Kidney glomerular epithelial cell (primary cell): ENCODE measurements at places on chromosomes 1 and 21.

DNA sequence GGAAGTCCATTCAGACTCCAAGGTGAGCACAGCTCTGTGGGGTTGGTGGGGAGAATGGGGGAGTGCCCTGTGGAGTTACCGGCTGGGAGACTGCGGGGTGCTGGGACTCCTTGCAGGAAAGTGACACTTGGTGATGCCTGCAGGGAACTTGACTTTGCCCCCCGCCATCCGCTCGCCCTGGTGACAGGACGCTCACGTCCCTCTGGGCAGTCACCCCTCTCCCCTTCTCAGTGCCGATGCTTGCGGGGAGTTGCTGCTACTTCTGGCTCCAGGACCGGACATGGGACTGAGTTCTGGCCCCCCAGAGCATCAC lies 209.5 kb upstream of the C1orf174 start:
- DNase-seq = no peak

- no peak for DNase-seq
Observed at GRCh38 chr1:22039594-22040285, 12.8 kb upstream of the CDC42 start.

- DNase-seq = no peak
Observed at GRCh38 chr21:41327753-41328152, 11.2 kb downstream of the FAM3B start.

GRCh38 chr1:187264995-187265602 lies 436.4 kb downstream of the PLA2G4A start:
- DNase-seq = peak; percentile 62

GRCh38 chr21:42467140-42467983 lies 28.7 kb downstream of the RSPH1 start:
- no peak for DNase-seq

DNA sequence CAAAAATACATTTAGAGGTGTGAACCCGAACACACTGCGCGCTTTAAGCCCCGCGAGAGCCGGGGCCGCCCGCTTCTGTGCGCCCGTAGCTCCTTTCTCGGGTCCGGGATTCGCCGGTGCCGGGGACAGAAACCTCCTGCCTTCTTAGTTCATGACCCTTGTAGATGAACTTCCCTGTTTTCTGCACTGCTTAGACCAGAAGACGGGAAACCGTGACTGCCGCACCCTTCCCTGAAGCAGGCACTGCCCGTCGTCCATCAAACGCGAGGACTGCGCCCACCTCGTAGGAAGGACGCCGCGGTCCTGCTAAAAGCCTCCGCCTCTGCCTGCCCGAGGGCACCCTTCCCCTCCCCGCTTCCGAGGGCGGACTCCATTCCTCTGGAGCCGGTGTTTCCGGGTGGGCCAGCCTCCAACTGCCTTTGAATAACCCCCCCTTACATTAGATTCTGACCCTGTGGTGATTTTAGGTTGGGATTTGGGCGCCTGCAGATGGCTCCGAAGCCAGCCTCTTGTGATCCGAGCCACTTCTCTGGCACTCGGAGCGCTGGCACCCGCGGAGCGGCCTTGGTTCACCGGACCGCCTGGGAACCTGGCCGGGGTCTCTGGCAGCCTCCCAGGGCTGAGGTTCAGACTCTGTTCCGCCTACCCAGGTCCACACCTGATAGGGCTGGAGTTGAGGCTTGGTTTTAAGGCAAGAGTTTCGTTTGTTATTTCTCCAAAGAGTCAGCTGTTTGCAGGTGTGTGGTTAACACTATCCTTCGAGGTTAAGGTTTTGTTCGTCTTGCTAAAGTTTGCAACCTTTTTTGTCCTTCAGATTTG lies 1.2 kb upstream of the PTTG1IP start:
- no peak for DNase-seq

- peak; percentile 19 for DNase-seq
Observed at GRCh38 chr1:110011527-110012041, 22.8 kb upstream of the STRIP1 start.

DNA sequence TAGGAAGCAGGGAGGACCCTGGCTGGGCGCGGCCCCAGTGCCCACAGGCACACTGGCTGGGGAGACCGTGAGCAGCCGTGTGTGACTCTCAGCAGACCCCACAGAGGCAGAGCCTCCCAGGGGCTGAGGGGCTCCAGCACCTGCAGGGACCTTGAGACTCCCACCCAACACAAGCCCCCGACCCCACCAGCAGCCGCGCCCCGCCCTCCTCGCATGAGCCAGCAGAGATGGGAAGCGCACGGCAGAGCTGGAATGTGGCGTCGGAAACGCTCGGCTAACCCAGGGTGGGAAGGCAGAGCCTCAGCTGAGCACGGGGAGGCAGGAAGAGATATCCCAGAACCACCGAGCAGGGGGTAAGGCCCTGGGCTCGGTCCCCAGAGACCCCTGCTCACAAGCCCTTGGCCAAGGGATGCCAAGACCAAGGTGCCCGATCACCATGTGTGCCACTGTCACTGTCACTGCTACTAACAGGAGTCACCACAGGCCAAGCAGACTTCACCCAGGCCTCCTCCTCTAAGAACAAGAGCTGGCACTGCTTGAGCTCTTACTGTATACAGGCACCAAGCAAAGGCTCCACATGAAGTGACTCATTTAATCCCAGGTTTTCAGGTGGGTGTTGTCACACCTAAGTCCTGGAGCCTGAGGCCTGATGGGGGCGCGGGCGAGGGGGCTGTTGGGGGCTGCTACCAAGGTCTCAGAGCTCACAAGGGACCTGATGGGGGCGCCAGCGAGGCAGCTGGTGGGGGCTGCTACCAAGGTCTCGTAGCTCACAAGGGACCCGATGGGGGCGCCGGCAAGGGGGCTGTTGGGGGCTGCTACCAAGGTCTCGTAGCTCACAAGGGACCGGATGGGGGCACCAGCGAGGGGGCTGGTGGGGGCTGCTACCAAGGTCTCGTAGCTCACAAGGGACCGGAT lies 20.1 kb downstream of the MEGF6 start:
- DNase-seq = peak; percentile 14

- no peak for DNase-seq
Observed at GRCh38 chr1:107840725-107841124, 124.3 kb downstream of the VAV3 start.

DNA sequence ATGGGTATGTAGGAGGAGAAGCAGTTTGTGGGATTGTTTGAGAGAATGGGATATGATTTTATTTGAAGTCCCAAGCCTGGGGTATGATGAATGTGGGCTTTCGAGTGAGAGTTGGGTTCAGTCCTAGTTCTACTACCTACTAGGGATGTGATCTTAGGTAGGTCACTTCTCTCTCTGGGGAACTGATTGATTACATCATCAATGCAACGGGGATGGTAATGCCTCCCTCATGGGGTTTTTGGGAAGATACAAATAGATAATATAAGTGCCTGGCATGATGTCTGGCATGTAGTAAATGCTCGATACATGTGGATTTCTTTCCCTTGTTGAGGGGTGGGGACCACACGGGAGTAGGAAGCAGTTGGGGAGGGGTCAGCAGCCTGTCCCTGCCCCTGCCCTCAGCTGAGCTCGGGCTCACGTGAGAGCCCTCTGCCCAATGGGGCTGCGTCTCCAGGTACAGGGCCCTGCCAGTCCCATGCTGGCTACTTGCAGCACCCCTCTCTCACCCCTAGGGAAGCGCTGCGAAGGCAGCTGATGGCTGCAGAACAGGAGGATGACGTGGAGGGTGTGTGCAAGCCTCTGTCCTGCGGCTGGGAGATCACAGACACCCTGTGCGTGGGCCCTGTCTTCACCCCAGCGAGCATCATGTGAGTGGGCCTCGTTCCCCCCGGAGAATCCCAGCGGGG lies 38.7 kb downstream of the AZIN2 start:
- DNase-seq = no peak

DNA sequence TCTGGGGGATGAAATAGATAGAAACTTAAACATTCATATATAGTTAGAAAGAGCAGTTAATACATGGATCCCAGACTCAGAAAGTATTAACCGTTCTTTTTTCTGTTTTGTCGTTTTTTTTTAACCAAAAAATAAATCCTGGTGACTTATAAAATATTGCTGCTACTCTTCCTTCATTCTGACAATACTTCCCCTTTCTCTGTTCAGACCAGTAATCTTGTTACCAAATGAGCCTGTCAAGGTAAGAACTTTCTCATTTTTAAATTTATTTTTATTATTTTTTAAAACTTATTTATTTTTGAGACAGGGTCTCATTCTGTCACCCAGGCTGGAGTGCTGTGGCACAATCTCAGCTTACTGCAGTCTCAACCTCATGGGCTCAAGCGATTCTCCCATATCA lies 13.7 kb downstream of the PTPN22 start:
- DNase-seq = no peak

DNA sequence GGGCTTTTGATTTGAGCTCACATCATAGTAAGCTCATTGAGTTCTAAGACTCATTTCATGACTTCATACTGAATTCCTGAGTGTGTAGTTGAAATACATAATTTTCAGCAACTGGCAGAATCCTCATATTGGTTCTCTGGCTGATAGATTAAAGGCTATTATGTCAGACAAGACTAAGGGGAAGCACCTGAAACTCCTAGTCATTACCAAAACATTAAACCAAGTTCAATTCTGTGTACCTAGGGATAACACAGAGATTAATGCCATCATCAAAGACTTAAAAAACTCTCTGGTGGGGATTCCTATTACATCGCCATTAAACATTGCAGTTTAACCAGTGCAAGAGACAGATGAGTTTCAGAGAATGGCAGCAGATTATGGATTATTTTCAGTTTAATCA lies 339.1 kb downstream of the PTPRC start:
- no peak for DNase-seq

- DNase-seq = no peak
Observed at GRCh38 chr1:53871221-53871620, 18.4 kb downstream of the YIPF1 start.

DNA sequence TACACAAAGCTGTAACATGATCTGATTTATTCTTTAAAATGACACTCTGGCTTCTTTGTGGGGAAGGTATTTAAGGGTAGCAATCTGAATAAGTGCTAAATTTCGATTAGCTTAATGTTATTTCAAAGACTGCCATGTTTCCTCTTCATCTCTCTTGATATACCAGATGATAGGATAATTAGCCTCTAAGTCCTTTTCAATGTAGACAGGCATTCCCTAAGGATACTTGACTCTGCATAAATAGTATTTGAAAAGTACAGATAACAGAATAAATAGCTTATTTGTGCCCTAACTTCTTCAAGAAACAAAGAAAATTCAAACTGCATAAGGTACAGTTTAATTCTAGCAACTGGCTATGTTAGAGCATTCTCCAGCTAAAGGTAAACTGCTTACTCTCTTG lies 46.2 kb downstream of the ARHGAP29 start:
- DNase-seq = no peak

GRCh38 chr1:24309762-24310485 lies 9.2 kb upstream of the GRHL3 start:
- peak; percentile 75 for DNase-seq

DNA sequence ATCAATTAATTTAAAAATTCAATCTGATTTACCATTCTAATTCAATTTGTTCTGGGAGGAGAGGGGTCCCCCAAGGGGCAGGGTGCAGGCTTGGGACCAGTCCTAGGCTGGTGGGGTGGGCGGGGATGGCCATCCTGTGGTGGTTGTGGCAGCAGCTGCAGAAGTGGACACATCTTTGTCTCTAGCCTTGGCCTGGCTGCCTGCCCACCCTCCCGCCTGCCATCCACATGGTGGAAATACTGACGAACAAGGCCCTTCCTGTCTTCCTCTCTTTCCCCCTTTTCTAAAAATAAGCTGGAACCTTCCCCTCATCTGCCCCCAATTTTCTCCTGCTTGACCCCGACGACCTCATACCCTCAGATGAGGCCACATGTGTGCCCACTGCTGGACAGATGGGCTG lies 130.9 kb downstream of the FOXD2 start:
- DNase-seq = no peak

DNA sequence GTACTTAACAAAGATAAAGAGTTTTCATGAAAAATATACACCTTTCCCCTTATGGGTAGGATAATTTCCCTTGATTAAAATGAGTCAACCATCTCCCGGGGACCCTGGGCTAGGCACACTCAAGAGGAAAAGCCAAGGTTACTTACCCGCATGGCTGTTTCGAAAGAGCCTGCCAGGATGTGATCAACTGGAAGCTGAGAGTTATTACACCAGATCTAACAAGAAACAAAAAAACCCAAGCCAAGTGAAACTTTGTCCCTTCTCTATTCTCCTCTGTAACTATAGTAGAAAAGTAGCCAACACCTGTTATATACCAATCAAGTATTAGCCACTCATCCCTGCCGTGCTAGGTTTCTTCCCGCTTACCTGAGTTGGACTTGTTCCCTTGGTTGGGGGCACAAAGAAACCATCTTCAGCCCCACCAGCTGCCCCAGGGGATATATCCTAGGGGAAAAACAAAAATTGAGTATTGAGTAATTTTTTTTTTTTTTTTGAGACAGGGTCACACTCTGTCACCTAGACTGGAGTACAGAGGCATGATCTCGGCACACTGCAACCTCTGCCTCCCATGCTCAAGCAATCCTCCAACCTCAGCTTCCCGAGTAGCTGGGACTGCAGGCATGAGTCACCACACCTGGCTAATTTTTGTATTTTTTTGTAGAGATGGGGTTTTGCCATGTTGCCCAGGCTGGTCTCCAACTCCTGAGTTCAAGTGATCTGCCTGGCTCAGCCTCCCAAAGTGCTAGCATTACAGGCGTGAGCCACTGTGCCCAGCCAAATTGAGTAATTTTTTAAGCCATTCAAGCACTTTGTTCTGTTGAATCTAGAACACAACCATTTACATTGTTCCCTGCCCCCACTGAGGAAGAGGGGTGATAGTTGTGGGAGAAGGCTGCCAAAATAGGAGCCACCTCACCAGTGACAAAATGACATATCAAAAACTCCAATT lies 8.4 kb upstream of the PEX19 start:
- no peak for DNase-seq

- DNase-seq = peak; percentile 29
Observed at GRCh38 chr1:229509576-229509975, 1.4 kb upstream of the NUP133 start.

- DNase-seq = no peak
Observed at GRCh38 chr21:29218749-29219148, 80.0 kb upstream of the BACH1 start.
